GM04503 (cell line): ENCODE measurements at places on chromosomes 13 and 19.

- DNase-seq = peak; percentile 81
Observed at GRCh38 chr19:15248648-15249527, 16.6 kb upstream of the EPHX3 start.

- peak; percentile 36 for DNase-seq
Observed at GRCh38 chr13:33637978-33638743, 179.8 kb upstream of the RFC3 start.

GRCh38 chr13:80469853-80470381, 129.0 kb upstream of the SPRY2 start:
- no peak for DNase-seq

GRCh38 chr19:47646924-47647323, 38.0 kb downstream of the BICRA start:
- no peak for DNase-seq

DNA sequence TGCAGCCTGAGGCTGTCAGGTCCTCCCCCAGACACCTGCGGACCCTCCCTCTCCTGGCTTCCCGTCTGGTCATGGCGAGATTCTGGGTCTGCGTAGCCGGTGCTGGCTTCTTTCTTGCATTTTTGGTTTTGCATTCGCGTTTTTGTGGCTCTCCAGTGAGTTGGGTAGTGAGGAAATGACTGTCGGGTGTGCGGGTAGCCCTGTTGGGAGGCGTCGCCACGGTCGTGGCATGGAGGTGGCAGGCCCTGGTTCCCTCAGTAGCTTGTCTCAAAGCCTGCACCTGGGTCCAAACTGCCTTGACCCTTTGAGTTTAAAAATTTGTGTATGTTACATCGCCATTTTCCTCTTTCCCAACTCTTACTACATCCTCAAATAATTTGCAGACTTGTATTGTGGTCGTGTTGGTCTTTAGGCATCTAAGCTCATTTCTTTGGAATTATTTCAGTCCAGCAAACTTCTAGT, 344 bp downstream of the NHLRC3 start:
- no peak for DNase-seq

DNA sequence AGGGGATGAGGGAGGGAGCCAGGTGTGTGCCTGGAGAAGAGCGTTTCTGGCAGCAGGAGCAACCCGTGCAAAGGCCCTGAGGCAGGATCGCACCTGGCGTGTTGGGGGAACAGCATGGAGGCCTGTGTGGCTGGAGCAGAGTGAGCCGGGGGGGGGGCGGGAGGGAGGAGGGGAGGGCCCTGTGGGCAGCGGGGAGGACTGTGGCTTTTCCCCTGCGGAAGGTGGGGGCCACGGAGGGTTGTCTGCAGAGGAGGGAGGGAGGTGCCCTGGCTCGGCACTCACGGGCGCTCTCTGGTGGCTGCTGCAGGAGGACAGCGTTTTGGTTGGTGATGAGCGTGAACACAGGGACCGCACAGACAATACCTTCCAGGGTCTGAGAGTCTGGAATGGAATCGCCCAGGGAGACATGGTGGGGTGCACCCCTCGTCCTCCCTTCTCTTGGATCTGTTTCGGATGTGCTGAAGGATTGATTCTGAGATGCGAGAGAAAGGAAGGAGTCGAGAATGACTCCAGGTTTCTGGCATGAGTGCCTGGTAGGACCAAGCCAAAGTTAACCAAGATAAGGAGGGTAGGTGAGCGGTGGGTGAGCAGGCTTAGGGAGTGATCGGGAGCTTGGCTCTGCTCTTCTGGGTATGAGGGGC, 6.5 kb downstream of the RAB11B start:
- no peak for DNase-seq

- DNase-seq = no peak
Observed at GRCh38 chr19:2561895-2562294, 86.0 kb downstream of the GADD45B start.

GRCh38 chr13:101155920-101156319, 260.4 kb downstream of the NALCN start:
- DNase-seq = no peak

DNA sequence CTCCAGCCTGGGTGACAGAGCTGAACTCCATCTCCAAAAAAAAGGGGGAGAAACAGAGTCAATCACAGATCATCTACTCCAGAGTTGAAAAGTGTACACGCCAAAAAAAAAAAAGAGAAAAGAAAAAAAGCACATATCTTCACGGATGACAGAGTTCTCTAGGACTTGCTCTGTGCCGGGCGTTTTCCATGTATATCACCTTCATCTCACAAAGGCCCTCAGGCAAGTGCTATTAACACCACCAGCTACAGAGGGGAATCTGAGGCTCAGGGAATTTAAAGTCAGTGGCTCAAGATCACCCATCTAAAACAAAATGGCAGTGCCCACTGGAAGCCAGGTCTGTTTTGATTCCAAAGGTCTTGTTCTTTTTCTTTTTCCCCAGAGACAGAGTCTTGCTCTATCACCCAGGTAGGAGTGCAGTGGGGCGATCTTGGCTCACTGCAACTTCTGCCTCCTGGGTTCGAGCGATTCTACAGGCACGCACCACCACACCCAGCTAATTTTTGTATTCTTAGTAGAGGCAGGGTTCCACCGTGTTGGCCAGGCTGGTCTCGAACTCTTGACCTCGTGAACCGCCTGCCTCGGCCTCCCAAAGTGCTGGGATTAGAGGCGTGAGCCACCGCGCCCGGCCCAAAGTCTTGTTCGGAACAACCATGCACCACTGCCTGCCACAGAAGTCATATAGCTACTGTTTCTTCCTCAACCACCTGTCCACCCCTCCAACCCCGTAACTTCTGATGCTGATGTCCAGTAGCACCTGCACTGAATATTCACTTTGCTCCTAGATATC, 42.2 kb downstream of the SAE1 start:
- DNase-seq = no peak

DNA sequence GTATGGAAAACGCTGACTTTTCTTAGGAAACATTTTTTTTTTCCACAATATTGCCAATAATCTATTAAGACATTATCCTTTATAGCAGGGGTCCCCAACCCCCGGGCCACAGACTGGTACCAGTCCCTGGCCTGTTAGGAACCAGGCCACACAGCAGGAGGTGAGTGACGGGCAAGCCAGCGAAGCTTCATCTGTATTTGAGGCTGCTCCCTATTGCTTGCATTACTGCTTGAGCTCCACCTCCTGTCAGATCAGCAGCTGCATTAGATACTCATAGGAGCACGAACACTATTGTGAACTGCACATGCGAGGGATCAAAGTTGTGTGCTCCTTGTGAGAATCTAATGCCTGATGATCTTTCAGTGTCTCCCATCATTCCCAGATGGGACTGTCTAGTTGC, 793.7 kb downstream of the SLITRK5 start:
- DNase-seq = no peak

GRCh38 chr19:29323021-29323430, 110.1 kb upstream of the UQCRFS1 start:
- no peak for DNase-seq

DNA sequence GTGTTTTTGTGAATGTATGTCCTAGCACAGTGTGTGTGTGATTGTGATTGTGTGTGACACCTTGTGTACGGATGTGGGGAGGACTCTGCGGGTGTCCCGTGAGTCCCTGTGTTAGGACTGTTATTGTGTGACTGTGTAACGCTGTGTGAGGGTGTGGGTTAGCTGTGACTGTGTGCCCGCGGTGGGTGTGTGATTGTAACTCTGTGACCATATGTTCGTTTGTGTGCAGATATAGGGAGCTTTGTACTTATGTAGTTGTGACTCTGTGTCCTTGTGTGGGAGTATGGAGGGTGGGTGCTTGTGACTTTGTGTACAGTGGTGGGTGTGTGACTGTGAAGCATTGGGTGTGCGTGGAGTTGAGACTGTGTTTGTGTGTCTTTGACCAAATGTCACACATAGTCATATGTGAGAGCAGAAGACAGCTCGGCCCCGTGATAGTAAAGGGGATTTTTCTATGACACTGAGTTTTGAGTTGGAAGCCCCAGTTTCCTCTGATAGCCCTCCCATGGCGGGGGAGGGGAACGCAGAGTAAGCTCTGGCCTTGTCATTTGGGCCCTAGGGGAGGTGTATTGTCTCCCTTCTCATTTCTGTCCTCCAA, 949 bp upstream of the ZNF260 start:
- peak; percentile 3 for DNase-seq

- DNase-seq = no peak
Observed at GRCh38 chr19:14670408-14670807, 4.2 kb downstream of the ADGRE3 start.

DNA sequence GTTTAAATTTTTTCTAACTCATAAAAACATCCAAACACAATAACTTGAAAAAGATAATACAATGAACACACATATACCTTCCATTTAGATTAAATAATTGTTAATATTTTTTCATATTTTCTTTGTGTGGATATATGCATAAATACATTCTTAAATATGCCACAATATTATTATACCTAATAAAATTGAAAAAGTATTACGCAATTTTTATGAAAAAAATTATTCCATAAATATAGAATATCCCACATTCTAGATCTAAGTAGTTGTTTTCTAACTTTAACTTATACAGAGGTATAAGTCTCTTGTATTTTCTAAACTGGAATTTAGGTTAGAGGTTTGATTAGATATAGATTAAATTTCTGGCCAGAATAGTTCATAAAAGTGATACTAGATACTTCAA, 34.3 kb downstream of the POU4F1 start:
- no peak for DNase-seq

- DNase-seq = no peak
Observed at GRCh38 chr13:23572836-23573235, 2.6 kb downstream of the TNFRSF19 start.

DNA sequence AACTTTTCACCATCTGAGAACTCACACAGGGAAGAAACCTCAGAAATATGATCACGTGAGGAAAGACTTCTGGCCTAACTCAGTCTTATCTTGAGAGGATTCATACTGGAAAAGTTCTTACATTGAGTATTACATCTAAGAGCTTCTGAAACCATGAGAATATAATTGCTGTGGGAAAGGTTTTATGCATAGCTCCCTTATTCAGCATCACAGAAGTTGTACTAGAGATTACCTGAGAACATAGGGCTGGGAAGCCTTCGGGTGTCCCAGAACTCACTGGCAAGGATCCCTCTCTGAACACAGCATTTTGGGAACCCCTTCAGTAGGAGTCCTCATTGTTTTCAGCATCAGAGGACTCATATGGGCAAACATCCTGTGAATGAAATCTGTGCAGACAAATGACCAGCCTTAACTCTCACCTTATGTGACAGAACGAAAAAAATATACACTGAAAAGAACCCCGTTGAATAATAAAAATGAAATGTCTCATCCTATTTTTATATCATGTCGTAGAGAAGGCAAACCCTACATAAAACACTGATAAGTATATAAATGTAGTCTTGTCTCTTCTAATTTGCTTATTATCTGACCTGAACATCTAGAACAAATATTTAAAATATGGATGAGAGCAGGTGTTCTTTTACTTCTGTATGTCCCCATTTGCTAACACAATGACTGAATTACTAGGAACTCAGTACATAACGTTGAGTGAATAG, 14.2 kb downstream of the ZNF274 start:
- DNase-seq = peak; percentile 3

DNA sequence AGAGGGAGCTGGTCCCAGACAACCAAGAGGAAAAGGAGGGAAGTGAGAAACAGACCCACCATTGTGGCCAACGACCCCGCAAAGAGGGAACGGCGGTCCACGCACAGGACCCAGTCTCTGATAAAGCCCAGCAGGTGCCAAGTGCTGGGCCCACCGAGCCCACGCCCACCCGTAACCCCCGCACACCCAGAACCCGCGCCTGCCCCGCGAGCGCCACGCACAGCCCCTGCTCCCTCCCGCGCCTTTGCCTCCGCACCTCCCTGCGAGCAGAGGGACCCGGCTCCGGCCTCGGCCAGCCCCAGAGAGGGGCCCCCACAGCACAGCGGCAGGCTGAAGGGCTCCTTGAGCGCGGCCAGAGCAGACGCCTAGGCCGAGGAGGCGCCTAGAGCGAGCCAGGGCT, 1192.2 kb downstream of the PCDH17 start:
- no peak for DNase-seq

DNA sequence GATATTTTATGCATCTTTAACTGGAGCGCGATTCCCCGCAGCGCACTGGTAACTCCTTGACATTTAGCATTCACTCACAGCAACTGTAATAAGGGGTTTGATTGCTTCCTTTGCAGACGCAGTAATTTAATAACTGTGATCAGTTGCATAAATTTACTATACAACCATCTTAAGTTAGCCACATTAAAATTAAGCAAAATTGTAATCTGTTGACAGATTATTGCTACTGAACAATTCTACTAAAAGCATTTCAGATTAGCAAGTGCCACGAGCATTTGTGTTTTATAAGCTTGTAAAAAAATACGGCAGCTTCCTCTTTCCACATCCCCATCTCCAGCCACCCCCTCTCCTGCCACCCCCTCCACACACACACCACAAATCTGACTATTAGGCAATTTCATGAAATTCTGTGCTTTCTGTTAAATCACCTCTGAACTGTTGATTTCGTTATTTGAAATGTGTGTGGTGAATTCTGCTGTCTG, 44.4 kb downstream of the TSHZ3 start:
- DNase-seq = no peak

- no peak for DNase-seq
Observed at GRCh38 chr19:17260842-17261325, 3.7 kb downstream of the USHBP1 start.

DNA sequence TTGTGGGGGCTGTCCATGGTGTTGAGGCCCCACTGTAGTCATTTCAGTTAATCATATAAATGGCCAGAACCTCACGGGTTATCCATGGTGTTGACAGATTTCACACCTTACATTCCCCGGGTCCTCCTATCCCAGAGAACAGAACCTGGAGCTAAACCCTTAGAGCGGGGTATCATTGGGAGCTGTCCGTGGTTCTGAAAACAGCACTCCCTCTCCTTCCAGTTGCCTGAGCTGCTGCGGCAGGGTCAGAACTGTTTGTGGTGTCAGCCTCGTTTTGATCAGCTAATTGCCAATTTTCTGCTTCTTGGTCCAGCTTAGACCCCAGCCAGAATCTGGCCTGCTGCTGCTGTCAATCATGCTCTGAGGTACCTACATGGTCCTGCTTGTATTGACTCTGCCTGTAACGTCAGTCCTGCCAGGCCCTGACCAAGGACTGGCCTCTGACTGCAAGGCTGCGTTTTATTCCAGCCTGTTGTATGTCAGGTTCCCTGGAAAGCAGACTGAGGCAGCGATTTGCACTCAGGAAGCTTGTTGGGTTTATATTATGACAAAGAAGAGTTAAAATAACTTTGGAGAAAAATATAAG, 55.8 kb upstream of the KCTD15 start:
- DNase-seq = no peak

DNA sequence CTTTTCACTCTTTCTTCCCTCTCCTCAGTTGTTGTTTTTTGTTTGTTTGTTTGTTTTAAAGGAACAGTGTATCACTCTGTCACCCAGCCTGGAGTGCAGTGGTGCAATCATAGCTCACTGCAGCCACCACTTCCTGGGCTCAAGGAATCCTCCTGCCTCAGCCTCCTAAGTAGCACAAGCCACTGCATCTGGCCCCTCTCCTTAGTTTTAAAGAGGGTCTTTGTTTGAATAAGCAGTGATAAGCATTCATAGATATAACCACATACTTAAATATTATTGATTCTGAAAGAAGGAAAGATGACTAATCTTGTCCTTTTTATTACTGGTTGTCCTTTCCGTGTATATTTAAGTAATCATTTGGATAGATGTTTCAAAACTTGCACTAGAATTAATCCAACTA, 26.7 kb downstream of the ERCC5 start:
- no peak for DNase-seq
